Fibroblast of the aortic adventitia (primary cell): ENCODE measurements at places on chromosomes 2 and 18. TPM values are rescaled to one million over a fixed set of nuclear protein-coding genes. Genes with fewer than 3 reads are reported as not detected.

DNA sequence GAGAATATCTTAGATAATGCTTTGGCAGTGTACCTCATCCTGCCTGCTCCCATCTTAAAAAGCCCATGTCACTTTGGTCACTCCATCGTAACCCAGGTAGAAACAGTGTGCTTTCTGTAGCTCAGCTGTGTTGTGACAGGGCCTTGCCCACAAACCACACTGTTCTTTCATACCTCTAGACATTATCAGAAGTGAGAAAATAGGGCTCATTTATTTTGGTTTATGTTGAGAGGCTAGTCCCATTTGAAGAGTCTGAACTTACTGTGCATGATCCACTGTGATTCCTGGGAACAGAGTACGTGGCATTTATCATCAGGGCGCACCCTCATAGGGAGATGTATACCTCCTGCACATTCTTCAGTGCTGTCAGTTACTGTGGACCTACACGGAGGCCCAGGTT, 69.7 kb downstream of the FEZ2 start:
- no peak for DNase-seq

DNA sequence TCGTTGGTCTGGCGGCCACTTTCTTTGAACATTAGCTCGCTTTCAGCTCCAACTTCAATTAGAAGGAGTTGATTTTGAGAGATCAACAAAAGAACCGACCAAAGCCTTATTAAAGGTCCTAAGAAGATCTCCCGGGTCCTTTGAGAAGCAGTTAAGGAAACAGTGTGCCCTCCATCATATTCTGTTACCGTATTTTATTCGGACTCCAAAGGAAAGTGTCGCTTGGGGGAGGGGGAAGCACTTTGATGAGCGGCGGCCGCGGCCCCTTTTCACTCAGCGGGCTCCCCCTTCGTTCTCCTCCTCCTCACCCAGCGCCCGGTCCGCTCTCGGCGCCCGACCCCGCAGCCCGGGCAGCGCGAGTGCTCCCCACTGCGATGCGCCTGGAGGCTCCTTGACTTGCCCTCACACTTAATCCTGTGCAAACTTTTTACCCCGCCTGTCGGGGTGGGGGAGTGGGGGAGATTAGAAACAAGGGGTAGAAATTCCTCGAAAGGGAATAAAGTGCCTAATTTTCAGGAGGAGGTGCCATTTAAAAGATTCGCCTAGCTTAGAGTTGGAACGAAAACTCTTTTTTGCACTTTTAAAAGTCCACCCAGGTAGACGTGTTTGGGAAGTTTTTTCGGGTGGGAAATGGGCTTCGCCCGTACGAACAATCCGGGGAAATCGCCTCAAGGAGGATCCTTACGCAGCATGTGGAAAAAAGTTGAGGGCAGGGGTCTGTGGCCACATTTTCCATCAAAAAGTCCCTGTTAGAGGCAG, 1.2 kb upstream of the OTX1 start:
- DNase-seq: no peak

- DNase-seq: no peak
Observed at GRCh38 chr2:236712961-236713673, 143.5 kb downstream of the ACKR3 start.

DNA sequence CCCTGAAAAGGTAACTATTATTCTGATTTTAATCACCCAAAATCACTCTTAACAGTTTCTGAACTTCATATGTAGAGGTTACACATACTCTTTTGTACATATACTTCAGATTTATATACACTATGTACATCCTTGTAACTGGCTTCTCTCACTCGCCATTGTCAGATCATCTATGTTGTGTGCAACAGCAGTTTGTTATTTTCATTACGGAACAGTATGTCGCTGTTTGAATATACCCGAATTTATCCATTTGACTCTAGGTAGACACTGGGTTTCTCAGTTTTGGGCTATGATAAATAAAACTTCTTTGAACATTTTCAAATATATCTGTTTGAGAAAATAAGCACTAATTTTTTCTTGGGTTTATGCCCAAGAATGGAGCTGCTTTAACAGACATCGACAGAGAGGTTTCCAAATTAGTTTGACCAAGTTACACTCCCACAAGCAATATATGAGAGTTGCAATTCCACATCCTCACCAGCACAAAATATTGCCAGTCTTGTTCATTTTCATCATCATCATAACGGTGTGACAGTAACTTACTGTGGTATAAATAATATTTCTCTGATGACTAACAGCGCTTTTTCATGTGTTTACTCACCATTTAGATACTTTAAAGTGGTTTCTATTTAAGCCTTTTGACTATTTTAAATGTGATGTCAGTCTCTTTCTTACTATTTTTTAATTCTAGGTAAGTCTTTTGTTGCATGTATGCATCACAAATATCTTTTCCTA, 80.9 kb downstream of the SMC6 start:
- peak; percentile 44 for DNase-seq

DNA sequence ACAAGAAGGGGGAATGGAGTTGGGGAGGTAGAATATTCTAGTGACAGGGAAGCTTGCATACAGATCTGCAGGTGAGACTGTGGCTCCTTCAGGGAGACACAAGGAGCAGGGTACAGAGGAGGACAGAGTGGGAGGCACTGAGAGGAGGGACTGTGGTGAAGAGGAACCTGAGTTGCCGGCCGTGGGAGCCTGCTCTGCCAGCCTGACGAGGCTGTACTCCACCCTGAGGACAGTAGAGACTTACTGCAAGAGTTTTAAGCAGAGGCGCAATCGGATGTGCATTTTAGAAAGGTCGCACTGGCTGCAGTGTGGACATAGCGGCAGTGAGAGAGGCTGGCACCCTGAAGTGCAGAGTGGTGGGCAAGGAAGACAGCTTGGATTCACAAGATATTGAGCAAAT, 185.8 kb downstream of the GFPT1 start:
- DNase-seq: no peak

GRCh38 chr2:181348107-181348837, 108.9 kb upstream of the ITGA4 start:
- DNase-seq: no peak

DNA sequence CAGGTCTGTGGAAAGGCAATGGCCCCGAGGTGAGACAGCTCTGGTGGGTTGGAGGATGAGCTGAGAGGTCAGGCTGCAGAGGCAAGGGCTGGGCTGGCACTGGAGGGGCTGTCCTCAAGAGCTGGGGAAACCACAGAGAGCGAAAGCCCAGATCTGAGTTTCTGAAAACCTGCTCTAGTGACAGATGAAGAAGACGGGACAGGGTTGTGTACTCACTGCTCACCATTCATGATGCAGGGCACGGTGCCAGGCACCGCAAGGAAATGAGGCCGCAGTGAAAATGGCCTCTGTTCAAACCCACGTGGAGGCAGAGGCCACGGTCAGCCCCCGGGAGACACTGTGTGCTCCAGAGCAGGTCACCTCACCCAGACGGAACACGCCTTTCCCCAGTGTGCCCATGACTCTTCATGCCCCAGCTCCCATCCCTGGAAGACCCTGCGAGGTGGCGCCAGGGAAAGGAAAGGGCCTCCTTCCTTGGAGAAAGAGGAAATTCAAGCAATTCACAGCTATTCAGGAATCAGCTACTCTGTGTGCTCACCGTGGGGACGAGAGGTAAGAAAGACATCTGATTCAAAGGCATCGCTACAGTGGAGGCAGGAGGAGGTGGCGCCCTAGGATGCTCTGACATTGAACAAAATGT, 24.3 kb upstream of the ID2 start:
- DNase-seq: no peak

DNA sequence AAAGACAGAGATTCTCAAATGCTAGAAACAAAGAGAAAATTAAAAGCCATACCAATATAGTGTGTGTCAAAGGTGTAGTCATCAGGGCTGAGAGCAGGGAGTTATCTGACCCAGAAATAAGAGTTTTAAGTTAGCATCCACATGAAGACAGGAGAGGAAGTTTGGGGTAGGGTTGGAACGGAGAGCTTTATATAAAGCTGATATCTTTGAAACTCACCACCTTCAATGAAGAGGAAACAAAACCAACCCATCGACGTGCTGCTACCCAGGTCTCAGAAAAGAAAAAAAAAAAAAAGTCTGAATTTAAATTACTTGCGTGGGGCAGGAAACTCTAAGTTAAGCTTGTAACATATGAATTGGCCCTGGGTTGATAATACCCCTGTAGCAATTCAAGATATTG, 42.4 kb downstream of the ARL4C start:
- DNase-seq: no peak

DNA sequence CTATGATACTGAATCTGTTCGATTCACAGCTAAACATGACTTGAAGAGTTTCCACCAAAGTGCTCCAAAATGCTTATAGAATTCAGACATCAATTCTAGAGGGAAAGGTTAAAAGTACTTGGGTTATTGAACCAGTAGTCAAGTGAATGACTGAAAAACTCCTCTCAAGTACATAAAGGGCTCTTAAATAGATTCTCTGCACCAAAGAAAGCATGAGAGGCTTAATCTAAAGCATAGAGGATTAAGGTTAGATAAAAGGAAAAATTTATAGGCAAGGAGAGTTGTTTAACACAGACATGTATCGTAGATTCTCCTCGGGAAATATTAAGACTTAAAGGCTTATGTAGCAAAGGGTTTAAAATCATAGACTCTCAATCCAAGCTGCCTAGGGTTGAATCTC, 701.4 kb downstream of the ERBB4 start:
- no peak for DNase-seq

CTAGE1 gene
- total RNA-seq: not detected in 2 replicates

SLC14A1 gene
- total RNA-seq: 5.6 and 254 TPM in 2 replicates

GREB1L gene
- total RNA-seq: 1.9 and 3.7 TPM in 2 replicates

SP3 gene
- total RNA-seq: 56.1 and 115 TPM in 2 replicates

LOXHD1 gene
- not detected in 2 replicates for total RNA-seq

SPHKAP gene
- 0.09 TPM in 1 of 2 replicates, not detected in the other for total RNA-seq

CHPF gene
- total RNA-seq: 62.4 and 271 TPM in 2 replicates

MC2R gene
- not detected in 2 replicates for total RNA-seq

GNLY gene
- total RNA-seq: not detected in 2 replicates

ANKRD30B gene
- 0.36 and 2.7 TPM in 2 replicates for total RNA-seq
